Foreskin keratinocyte (primary cell): ENCODE measurements at places on chromosomes 3 and 15. TPM values are rescaled to one million over a fixed set of nuclear protein-coding genes. Genes with fewer than 3 reads are reported as not detected.

DNA sequence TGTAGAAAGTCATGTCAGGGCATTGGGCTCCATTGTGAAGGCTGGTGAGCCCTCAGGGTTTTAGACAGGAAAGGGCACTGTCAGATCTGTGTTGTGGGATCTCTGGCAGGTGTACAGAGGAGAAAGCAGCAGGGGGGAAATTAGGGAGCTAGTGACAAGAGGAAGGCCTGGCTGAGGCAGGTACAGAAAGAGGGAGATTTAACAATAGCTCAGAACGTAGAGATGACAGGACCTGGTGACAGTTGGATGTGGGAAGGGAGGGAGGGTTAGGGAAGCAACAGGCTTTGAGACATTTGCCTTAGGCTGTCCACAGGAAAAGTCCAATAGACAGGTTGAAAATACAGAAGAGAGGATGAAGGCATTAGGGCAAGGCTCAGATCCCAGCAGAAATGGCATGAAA is 288.1 kb downstream of the EPHB1 start:
- DNase-seq = no peak

Gene PRSS50
- not detected in 2 replicates for total RNA-seq

Gene CHRM5
- total RNA-seq = not detected in 2 replicates

Gene REC114
- not detected in 2 replicates for total RNA-seq

DNA sequence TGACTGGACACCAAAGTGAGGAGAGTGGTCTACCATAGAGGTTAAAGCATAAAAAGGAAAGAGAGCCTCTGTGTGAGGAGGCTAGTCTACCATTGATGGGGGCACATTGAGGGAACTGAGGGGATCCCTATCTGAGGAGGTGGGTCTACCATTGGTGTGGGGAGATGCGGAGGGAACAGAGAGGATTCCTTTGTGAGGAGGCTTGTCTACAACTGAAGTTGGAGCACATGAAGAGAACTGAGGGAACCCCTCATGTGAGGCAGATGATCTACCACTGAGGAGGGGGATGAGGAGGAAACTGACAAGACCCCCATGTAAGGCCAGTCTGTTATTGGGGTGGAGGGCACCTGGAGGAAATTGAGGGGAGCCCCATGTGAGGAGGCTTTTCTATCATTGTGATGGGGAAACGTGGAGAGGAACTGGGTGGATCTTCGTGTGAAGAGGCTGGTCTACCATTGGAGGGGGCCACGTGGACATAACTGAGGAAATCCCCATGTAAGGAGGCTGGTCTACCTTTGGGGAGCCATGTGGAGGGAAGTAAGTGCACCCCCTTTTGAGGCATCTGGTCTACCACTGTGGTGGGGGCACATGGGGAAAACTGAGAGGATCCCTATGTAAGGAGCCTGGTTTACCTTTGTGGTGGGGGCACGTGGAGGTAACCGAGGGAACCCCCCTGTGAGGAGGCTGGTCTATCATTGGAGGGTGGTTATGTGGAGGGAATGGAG is 160.1 kb downstream of the FBLN2 start:
- no peak for DNase-seq

DNA sequence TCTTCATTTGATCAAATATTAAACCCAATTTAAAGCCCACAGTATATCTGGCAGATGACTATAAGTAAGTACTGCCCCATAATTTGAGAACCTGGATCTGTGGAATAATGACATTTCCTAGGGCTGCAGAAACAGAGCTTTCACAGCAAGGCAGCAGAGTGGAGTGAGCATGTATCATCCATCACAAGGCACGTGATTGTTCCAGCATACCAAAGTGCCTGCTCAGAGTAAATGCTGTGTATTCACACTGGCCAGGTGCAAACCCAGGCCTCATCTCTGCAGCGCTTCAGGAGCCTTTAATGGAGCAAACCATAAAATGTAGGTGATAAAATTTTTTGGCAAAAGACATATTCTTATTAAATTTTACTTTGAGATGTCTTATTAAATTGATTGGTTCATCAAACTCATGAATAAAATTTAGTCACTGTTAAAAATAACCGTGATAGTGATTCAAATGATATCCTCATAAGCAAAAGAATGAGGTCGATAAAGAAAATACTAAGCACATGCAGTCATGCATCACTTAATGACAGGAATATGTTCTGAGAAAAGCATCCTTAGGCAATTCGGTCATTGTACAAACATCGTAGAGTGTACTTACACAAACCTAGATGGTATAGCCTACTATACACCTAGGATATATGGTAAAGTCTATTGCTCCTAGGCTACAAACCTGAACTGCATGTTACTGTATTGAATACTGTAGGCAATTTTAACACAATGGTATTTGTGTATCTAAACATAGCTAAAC is 99.3 kb upstream of the SLC24A5 start:
- DNase-seq = peak; percentile 87

GRCh38 chr15:56804938-56805337 is 71.6 kb upstream of the ZNF280D start:
- DNase-seq = no peak
